ENCODE measurements at places on chromosomes 16 and 17.

DNA sequence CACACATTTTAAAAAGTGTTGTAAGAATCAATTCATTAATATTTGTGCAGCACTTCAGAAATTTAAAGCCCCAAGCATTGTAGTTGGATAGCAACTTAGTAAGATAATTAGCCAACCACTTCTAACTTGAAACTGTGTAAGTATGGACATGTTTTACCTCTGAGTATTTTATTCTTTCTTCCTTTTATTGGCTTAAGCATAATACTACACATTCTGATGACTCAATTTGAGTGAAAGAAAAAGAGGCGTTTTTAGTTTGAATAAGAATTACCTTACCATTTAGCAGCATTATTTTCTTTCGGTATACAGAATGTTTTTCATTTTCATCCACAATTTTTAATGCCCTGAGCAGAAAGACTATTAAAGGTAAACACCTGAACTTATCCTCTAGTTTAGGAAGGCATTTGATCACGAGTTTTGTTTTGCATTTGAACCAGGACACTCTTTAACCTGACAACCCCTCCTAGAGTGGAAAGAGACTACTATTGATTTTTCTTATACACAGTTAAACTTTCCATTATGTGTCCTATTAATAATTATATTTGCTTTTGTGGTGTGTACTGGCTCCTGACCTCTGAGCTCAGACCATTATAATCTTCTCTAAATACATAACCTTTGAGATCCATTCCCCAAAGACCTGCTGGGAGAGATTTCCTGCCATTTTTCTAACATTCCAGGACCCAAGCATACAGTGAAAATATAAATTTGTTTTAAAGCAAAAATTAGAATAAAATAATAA, 9.2 kb downstream of the NACA2 start:
- no peak for DNase-seq

- no peak for DNase-seq
Measured at GRCh38 chr16:11642765-11643116, 25.5 kb upstream of the SNN start.

DNA sequence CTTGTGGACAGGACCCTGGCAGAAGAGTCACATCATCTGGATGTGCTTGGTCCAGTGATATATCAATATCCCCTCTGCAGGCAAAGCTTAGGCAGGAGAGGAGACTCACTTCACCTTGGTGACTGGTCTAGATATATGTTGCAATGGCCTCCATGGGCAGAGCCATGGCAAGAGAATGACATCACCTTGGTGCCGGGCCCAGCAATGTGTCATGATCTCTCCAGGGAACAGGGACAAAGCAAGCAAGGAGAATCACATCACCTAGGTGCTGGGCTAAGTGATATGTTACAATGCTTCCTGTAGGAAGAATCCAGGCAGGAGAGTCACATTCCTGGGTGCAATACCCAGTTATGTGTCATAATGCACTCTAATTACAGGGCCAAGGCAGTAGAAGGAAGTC, 2106.2 kb downstream of the TP53TG3F start:
- DNase-seq = no peak

- DNase-seq = no peak
Measured at GRCh38 chr17:75069783-75070182, 18.0 kb upstream of the SLC16A5 start.

- no peak for DNase-seq
Measured at GRCh38 chr17:13525876-13526275, 75.9 kb downstream of the HS3ST3A1 start.

DNA sequence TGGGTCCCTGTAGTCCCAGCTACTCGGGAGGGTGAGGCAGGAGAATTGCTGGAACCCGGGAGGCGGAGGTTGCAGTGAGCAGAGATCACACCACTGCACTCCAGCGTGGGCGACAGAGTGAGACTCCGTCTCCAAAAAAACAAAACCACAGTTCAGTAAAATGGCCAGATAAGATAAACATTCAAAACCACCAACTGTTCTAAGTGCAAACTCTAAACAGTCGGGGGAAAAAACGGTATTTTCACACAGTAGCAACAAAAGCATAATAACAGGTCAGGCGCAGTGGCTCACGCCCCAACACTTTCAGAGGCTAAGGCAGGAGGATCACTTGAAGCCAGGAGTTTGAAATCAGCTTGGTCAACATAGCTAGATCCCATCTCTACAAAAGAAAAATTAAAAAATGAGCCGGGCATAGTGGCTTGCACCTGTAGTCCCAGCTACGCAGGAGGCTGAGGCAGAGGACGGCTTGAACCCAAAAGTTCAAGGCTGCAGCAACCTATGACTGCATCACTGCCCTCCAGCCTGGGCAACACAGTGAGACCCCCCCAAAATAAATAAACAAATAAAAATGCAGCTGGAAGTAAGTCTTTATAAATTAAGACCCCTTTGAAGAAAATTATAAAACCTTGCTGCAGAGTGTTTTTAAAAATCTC, 10.8 kb upstream of the HASPIN start:
- DNase-seq = no peak

GRCh38 chr16:87621976-87622713, 19.8 kb downstream of the JPH3 start:
- no peak for DNase-seq

DNA sequence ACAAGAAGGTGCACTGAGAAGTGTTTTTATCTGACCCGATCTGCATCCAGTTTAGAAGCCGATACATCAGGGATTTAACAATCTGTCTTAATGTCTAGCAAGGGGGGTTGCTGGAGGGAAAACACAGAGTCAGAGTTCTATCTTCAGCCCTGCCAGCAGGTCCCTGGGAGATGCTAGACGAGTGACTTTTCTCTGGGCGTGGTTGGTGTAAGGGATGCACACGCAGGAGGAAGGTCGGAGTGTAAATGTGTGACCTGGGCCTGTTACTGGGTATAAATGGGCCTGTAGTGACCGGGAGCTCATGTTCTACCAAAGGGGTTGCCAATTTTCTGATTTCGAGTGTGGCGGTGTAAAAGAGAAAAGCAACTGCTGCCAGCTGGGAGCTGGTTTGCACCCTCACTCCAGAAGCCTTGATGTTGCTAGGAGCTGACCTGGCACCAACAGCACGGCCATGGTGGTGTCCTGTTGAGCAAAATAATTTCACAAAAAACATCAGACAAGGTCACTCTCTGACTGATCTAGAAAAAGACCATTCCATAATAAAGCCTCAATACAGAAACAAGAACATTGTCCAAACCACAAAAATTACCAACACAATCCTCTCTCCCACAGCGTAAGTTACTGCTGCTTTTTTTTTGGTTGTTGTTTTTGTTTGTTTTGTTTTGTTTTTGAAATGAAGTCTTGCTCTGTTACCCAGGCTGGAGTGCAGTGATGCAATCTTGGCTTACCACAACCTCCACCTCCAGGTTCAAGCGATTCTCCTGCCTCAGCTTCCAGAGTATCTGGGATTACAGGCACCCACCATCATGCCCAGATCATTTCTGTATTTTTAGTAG, 1.3 kb upstream of the KCTD13 start:
- DNase-seq = no peak

- no peak for DNase-seq
Measured at GRCh38 chr16:67782567-67783352, 23.6 kb downstream of the RANBP10 start.

DNA sequence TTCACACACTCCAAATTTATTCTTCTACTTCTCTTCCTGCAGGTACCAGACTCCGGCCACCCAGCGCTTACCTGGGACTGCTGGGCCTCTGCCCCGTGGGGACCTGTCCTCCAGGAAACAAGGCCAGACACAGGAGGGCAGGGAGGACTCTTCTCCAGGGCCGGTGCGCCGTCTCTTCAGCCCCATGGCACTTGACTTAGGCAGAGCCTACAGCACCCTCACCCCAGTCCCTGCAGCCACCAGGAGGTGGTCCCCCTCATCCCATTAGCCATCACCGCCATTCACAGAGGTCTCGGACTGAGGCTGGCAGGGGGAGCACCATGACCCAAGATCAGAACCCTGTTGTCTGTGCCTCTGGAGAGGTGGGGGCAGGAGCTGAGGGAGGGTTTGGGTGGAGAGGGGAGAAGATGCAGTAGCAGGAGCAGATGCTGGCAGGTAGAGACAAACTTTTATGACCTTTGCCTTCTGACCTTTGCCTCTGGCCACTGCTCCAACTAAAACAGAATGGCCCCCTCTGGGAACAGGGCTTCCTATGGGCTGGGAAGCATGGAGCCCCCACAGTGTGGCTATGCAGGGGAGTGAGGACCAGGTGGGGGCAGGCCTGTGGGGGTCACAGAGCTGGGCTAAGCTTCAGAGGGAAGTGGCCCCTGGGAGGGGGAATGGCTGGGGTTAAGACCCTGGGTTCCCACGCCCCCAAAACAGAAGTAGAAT, 1.7 kb upstream of the GCGR start:
- DNase-seq = no peak

DNA sequence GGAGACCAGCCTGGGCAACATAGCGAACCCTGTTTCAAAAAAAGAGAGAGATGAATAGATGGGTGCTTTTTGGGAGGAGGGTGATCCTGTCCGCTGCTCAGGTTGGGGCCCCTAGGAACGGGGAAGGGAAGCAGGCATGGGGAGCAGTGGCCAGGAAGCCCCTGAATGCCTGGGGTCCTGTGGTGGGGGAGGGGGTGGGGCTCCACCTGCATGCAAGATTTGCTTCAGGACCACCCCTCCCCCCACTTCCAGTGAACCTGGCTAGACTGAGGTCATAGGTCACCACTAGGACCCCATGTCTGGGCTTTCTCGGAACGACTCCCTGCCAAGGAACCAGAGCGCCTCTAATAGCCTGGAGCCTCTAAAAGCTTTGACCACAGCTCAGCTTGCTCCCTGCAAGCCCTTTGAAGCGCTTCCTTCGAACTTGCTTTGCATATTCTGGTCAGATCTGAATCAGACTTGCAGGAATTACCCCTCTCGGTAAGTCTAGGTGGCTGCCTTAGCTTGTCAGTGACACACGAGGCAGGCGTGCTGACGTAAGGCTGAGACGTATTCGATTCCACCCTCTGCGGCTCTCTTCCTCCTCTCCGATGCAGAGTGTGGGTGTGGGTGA, 3.7 kb downstream of the SOCS3 start:
- DNase-seq = peak; percentile 75

GRCh38 chr17:34598161-34598776, 18.9 kb downstream of the TMEM132E start:
- DNase-seq = no peak

DNA sequence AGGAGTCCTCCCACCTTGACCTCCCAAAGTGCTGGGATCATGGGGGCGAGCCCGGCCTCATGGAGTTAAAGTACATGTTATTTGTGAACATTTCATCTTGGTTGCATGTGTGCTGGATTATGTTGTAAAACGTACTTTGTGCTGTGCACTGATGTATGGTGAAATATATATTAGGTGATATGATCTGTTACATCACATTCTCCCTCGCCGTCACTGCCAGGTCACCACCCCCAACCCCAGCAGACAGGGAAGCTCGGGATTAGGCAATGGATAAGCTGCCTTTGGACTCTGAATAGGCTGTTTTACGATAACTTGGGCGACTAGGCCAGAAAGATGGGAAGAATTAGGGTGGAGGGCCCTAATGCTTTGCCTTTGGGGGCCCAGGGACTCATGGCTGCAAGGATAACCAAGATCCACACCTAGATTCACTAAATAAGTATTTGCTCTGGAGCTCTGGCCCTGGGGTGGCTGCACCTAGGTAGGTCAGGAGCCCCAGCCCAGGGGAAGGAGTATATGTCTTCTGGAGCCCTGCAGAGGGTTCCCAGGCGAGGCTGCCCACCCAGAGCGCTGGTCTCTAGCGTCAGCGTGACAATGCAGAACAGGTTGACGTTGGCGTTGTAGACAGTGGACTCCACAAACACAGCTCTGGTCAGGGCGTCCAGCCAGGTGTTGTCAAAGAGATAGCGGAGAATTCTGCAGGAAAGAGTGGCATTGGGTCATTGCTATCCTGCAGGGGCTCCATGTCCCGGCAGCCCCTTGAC, 27.1 kb upstream of the GCSH start:
- DNase-seq = no peak

DNA sequence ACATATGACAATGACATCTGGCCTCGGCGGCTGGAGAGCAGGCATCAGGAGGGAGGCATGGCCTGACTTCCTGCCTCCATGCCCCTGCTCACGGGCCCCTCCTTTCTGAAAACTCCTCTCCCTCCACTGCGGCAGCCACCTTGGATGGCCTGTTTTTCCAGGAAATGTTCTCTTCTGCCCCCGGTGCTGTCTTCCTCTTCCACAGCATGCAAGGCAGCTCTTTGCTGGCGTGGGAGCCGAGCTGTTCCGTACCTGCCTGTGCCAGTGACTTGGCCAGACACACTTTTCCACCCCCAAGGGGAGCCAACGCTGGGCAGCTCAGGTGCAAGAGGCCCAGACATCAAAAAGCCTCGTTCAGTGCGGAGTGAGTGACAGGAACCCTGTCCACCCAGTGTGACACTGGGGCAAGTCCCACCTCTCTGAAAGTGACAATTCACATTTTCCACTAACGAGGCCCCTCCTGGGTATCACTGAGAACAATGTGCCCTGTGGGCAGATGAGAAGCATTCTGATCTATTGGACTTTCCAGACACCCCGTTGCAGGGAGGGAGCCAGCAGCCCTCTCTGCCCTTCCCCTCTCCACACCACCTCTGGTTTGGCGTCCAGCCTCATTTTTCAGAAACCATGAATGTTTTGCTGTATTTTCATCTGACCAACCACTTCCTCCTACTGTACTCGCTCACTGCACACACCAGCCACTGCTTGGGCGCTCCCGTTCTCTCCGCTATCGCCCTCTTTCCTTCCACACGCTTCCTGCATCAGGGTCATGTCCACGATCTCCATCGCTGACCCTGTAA, 31.2 kb downstream of the NSMCE1 start:
- DNase-seq = peak; percentile 22

- DNase-seq = no peak
Measured at GRCh38 chr16:27756206-27756970, 206.4 kb downstream of the KATNIP start.

DNA sequence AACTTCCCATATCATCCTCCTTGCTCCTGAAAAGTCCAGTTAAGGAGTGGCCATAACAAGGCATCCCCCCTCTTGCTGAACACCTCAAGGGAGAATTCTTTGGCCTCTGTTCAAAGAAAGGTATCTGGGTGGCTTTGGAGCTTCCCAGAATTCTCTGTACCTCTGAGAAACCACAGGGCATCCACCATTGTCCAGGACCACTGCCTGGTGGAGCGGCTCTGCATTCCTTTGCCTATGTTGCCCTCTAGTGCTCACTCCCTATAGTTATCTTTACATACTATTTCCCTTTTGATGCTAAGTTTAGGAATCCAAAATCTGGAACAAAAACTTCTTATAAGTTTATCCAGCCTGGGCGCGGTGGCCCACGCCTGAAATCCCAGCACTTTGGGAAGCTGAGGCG, 30.3 kb downstream of the CHD9NB start:
- no peak for DNase-seq

DNA sequence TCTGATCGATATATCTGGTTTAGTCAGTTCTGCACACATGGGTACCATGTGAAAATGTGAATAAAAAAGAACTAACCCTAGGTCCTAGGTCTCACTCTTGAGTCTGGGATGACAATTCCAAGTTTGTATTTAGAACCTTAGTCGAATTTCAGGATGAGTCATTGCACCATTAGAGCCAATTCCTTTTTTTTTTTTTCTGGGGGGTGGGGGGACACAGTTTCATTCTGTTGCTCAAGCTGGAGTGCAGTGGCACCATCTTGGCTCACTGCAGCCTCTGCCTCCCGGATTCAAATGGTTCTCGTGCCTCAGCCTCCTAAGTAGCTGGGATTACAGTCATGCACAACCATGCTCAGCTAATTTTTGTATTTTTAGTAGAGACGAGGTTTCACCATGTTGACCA, 41.6 kb downstream of the SPAG9 start:
- no peak for DNase-seq

Data from omental fat pad (tissue), 4 donors.